ENCODE measurements at places on chromosomes 3 and 15.
A peak's percentile ranks its signal among the peaks of the same experiment; 100 is the strongest.

DNA sequence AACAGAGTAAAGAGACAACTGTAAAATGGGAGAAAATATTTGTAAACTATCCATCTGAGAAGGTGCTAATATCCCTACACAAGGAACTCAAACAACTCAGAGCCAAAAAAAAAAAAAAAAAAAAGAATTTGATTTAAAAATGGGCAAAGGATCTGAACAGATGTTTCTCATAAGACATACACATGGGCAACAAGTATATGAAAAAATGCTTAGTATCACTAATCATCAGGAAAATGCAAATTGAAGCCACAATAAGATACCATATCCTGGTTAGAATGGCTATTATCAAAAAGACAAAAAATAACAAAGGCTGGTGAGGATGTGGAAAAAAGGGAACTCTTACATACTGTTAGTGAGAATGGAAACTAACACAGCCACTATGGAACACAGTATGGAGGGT is 36.2 kb downstream of the TXNRD3 start:
- DNase-seq: no peak

- DNase-seq: no peak
Measured at GRCh38 chr3:144663456-144664436, 692.1 kb downstream of the DIPK2A start.

- no peak for DNase-seq
Measured at GRCh38 chr3:180018543-180018942, 18.2 kb downstream of the PEX5L start.

DNA sequence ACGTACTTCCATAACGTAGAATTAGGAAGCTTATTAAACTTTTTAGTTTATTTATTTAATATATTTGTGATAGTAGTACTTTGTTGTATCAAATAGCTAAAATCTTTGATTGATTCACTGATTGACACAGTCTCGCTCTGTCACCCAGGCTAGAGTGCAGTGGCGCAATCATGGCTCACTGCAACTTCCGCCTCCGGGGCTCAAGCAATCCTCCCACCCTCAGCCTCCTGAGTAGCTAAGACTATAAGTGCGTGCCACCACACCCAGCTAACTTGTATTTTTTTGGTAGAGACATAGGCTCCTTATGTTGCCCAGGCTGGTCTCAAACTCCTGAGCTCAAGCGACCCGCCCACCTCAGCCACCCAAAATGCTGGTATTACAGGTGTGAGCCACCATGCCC is 5.7 kb downstream of the APH1B start:
- peak; percentile 14 for DNase-seq

DNA sequence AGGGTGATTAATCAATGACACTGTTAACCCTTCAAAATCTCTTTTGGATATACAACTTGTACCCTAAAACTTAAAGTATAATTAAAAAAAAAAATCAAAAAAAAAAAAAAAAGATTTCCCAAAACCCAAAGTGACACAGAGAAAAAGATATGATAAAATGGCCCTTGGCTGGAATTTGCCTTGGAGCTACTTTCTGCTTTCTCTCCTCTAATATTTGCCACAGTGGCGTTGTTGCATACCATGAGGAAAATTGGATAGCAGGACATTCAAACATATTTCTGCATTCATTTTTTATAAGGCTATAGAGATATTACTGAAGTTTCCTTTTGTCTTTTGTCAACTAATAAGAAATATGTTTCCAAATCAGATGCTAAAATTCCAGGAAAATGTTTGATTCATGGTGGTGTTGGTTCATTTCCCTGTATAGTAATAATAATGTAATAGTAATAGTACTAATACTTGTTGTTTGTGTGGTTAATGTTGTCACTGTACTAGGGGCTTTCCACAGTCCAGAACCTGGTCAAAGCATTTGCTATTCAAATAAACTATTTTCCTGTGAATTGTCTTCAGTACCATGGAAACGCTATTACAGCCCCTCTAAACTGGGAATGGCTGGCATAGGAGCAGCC is 441.3 kb upstream of the THBS1 start:
- no peak for DNase-seq

- DNase-seq: peak; percentile 79
Measured at GRCh38 chr3:111610189-111610588, 15.0 kb upstream of the ZBED2 start.

DNA sequence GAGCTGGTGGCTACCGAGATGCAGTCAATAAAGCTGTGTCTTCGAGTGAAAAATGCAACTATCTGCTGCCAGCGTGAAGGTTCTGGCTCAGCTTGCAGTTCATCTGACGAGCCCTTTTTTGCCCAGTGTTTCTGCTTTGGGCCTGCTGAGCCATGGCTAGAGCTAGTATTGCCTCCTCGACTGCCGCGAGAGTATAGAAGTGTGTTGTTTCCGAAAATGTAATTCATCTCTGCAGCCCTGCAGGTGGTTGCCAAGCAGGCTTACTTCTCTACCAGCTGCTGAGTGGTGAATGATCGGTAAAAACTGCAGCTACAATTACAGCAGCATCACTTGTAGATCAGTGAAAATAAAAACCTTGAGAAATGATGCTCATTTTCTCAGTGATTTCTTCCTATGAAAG is 114.8 kb downstream of the DLG1 start:
- no peak for DNase-seq

- DNase-seq: no peak
Measured at GRCh38 chr3:122964811-122965210, 62.8 kb downstream of the SEMA5B start.

All from CD4-positive, alpha-beta T cell treated with Interleukin-12 subunit alpha and Interleukin-12 subunit beta, for 1 hour (primary cell).